ENCODE measurements at places on chromosomes 6 and 20. TPM values are rescaled to one million over a fixed set of nuclear protein-coding genes. Genes with fewer than 3 reads are reported as not detected.

The SLC22A16 gene
- polyA plus RNA-seq, result 0.63 TPM

The GPSM3 gene
- 8.7 TPM for polyA plus RNA-seq

The RPL7L1 gene
- polyA plus RNA-seq, result 48.6 TPM

The SLC35D3 gene
- 0.02 TPM for polyA plus RNA-seq

The GPR31 gene
- polyA plus RNA-seq, result not detected

The CASS4 gene
- 1.2 TPM for polyA plus RNA-seq

All from ovary (tissue), 10 donors.